ENCODE measurements at places on chromosomes 4 and X.

DNA sequence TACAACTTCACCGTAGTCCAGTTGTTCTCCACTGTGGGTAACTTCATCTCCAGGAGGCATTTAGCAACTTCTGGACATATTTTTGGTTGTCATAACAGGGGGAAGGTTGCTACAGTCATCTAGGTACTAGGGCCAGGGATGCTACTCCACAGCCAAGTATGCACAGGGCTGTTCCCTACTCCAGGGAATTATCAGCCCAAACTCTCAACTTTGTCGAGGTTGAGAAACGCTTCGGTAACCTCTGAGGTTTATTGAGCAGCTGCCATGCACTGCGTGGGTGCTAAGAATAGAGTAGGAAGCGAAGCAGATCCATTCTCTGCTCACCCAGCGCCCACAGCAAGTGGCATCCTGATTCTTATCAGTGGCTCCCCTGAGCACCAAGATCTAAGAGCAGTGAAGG lies 8.2 kb downstream of the FGFBP1 start:
- no peak for DNase-seq

DNA sequence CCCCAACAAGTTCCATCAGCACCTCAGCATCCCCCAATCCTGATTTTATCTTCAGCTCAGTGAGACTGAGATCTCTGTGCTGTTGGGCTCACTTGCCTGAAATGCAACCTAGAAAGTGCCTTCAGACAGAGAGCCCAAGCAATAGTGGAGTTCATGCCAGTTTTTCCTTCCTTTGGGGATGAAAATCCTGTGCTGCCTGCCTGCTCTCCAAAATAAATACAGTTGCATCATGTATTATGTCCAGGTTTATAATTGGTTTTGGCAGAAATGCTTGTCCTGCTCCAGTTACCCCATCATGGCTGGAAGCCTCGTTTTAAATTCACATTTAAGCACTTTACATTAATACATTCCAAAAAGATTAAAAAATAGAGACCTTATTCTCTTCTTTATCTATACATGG lies 1865.5 kb upstream of the TENM3 start:
- no peak for DNase-seq

- no peak for DNase-seq
Measured at GRCh38 chrX:37753384-37753783, 26.5 kb upstream of the CYBB start.

DNA sequence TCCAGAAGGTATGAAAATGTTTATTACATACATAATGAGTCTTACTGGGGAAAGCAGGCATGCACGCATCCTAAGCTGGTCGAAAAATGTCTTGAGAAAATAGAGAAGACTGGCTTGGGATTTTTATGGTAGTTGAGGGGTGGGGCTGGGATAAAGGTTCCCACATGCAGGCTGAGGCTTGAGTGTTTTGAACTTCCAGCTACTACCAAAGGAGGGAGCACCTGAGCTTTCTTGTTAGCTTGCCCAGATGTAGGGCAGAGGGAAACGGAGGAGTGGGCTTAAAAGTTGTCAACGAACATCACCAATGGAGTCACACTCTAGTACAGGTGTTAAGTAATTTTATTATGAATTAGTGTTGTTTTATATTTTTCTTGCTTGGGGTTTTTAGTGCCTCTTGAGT lies 39.6 kb upstream of the SRPX start:
- no peak for DNase-seq

DNA sequence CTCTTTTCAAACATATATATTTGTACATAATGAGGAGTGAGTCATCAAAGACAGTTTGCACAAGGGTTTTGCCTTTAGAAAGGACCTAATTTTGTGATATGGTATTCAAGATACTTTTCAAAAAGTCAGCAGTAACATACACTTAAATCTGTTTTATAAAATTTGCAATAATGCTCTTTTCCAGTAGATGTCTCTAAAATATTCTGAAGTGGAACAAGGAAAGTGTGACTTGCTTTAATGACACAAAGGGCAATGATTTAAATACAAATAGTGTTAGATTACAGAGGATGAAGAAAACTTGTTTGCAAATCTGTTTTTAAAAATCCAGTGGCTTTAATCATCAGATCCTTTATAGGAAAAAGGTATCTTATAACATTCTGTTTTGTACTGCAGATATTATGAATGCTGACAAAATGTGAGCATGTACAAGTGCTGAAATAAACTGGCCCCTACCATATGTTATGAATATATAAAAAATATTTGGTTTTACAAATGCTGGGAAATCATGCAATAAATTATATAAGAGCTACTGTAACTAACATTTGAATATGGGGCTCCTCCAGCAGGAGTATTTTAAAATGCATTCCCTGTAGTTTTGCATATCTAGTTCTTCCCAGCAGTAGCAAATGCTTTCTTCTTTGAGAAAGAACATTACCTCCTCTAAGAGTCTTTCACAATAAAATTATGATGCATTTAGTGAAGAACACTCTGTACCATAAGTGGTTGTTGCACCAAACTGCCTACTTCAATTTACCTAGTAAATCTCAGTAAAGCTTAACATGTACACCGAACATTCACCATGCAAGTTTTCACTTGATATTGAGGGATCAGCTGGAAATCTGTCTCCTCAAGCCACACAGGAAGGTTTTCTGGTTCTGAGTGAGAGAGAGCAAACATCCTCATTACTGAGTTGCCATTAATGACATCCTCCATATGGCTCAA lies 20.2 kb downstream of the MMRN1 start:
- DNase-seq, result no peak
